Daoy (cell line): ENCODE measurements at places on chromosomes 1 and 21.

- DNase-seq: no peak
Measured at GRCh38 chr1:29186707-29187106, 5.0 kb upstream of the SRSF4 start.

GRCh38 chr1:227961651-227962466 is 14.1 kb upstream of the WNT9A start:
- no peak for DNase-seq

DNA sequence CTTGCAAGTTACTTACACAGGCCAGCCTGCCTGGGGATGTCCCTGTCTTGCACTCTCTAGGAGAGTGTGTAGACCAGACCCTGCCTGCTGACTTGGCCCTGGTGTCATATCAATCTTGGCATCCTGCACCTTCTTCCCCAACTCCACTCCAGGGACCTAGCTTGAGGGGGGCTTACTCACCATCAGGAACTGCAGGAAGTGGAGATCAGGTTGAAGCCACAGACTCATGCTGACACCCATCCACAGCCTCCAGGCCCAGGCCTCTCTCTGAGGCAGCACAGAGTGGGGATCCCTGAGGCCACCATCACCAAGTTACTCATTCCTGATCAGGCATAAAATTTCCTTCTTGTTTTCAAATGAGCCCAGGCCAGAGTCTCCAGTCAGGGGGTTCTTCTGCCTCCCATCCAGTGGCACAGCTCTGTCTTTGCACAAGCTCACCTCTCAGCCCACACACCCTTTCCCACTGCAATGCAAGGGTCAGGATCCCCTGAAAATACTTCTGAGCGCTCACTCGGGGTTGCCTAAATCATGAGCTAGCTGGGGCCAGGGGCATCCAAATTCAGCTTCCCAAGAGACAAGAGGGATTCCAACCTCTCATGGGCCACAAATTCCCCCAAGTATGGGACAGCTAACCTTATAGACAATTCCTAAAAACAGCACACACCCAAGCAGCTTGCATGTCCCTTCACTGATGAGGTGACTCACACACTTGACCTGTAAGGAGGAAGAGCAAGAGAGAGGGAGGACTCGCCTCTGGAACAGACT is 33.5 kb downstream of the CSMD2 start:
- peak; percentile 43 for DNase-seq

DNA sequence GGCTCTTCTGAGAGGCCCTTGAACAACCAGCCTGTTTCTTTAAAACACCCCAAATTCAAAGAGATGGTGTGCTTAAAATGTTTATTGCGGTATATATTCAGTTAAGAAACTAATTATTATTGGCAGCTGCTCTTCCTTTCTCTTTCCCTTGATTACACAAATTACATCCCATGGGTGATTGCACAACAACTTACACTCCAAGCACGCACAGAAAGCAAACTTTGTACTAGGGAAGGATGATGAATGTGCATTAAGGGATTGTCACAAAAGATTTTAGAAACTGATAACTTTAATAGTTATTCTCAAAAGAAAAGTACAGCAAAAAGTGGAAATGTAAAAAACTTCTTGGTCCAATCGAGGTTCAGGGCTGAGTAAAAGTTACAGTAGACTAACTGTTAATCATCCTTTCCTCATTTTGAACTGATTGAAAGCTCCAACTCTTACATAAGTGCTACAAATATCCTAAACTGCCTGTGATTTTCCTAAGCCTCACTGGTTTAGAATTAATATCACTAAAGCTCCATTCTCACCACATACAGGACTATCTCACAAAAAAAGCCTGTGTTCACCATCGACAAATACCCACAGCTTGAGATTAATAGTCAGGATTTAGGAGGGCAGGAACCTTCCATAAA is 153.4 kb downstream of the TTLL7 start:
- DNase-seq: no peak

GRCh38 chr1:8639148-8639547 is 178.3 kb downstream of the RERE start:
- no peak for DNase-seq

DNA sequence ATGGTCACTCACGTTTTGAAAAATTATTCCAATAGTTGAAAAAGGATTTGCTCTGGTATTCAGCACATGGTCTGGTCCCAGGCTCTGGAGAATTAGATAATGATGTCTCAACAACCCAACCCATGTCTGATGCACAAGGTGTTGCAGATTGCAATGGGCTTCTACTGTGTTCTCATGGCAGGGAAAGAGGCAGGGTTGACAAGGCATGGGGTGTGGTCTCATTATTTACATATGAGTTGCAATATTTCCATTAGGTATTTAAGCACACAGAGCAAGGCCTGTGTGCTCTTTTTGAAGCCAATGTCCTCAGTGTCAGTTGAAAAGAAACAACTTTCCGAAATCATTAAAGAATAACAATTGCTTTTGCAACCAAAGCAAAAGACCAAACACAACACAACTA is 381.9 kb upstream of the PBX1 start:
- DNase-seq: no peak

DNA sequence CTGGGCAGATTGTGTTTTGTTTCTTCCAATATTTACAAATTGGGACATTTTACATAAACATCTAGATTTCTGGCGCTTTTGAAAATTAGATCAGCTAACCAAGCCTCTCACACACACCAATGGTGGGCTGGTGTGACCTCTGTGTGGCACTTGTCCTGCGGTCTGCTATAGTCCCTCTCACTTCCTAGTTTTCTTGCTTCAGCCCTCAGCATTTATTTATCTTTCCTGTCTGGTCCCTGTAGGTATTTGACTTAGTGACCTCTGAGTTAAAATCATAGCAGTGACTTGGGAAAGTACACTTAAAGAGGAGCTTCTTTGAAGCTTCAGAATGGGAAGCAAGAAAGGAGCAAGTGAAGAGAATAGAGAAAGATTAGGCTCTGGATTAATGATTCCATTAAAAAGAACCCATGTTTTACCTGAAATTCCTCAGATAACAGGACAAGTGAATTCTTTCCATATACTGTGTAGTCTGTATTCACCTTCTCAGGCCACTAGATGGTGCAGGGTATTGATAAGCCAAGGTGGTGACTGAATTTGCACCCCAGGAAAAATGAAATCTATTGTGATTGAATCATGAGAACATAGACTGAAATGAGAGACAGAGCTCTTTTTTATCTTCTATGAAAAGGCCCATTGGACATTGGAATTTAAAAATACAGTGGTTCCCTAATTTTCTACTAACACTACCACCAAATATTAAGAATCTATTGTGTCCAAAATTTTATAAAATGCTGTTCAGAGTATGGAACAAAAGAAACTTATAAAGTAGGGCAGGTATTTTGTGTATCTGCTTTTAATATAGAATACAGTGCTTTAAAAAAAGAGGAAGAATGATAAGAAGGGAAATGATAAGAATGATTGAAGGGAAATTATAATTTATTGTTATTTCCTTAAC is 7.1 kb upstream of the DIPK1A start:
- DNase-seq: no peak

DNA sequence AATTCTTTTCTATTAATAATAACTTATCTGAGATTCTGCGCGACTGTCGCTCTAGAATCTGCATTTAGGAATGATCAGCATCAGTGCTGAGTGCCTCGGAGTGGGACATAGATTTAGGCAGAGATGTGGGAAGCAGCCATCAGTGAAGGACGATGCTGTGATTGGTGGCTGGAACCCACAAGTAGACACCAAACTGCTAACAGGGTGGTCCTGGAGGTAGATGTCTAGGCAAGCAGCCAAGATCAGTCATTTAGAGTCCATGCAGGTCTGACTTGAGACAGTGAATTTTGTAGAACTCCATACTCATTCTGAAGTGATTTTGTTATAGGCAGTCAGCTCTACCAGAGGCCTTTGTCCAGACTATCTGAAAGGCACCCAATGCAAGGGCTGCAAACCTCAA is 51.8 kb upstream of the LYST start:
- DNase-seq: no peak

DNA sequence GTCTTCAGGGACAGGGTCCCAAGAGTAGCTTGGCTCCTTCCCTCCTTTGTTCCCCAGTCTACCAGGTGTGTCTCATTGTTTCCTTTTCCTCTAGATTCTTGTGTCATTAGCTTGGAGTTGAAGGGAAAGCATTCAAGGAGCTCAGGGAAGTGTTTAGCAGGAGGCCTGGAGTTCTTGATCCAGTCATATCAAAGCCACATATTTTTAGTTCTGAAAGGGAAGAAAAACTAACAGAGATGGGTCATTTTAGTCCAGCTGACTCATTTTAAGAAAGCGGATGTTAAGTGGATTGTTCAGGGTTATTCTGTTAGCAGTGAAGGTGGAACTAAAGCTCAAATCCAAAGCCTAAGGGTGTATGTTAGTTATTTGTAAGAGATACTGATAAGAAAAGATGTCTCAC is 721 bp downstream of the C1orf54 start:
- no peak for DNase-seq
